Smooth muscle cell of bladder (primary cell): ENCODE measurements at places on chromosomes 16 and 17. TPM values are rescaled to one million over a fixed set of nuclear protein-coding genes. Genes with fewer than 3 reads are reported as not detected.

Gene RAB37
- 0.09 and 0.43 TPM in 2 replicates for total RNA-seq

Gene IGFBP4
- total RNA-seq = 450 and 539 TPM in 2 replicates

Gene HS3ST3B1
- total RNA-seq = 2.0 and 3.5 TPM in 2 replicates

Gene EPX
- not detected in 2 replicates for total RNA-seq

Gene C17orf113
- total RNA-seq = 0.09 and 0.14 TPM in 2 replicates

Gene CA7
- not detected in 2 replicates for total RNA-seq

Gene CACNG1
- not detected in 2 replicates for total RNA-seq

Gene IGSF6
- total RNA-seq = not detected in 2 replicates

Gene SEPTIN1
- total RNA-seq = not detected in 2 replicates

Gene SRCIN1
- total RNA-seq = not detected in 2 replicates

Gene RASD1
- total RNA-seq = 2.4 and 2.6 TPM in 2 replicates

Gene IRX5
- total RNA-seq = under 0.01 TPM in 2 replicates

Gene NACA2
- total RNA-seq = not detected in 2 replicates

Gene TNP2
- not detected in 2 replicates for total RNA-seq

Gene VAC14
- total RNA-seq = 13.7 and 21.4 TPM in 2 replicates

Gene TLCD1
- total RNA-seq = 4.3 and 7.5 TPM in 2 replicates

Gene DNAAF8
- 1.4 and 1.7 TPM in 2 replicates for total RNA-seq

Gene TBC1D3H
- not detected in 2 replicates for total RNA-seq

Gene KRT12
- total RNA-seq = not detected in 2 replicates

Gene TM4SF5
- not detected in 2 replicates for total RNA-seq

Gene MPO
- 0.09 TPM in 1 of 2 replicates, not detected in the other for total RNA-seq

Gene PRCD
- 7.8 and 11.1 TPM in 2 replicates for total RNA-seq

Gene SLC5A11
- under 0.01 TPM in 1 of 2 replicates, not detected in the other for total RNA-seq

Gene RECQL5
- total RNA-seq = 14.6 and 19.6 TPM in 2 replicates

Gene ABCC11
- under 0.01 TPM in 2 replicates for total RNA-seq

Gene DRC7
- 0.37 TPM in 1 of 2 replicates, not detected in the other for total RNA-seq

Gene SOX9
- total RNA-seq = 0.65 and 1.00 TPM in 2 replicates

Gene GPR139
- total RNA-seq = not detected in 2 replicates

Gene NBR1
- total RNA-seq = 110 and 112 TPM in 2 replicates

Gene GPR142
- not detected in 2 replicates for total RNA-seq

Gene ORAI3
- total RNA-seq = 42.8 and 51.3 TPM in 2 replicates

Gene C17orf67
- total RNA-seq = 0.71 and 0.74 TPM in 2 replicates

Gene CALB2
- total RNA-seq = 0.28 and 0.92 TPM in 2 replicates

Gene SGCA
- 0.18 TPM in 1 of 2 replicates, not detected in the other for total RNA-seq

Gene GUCY2D
- total RNA-seq = under 0.01 and 0.09 TPM in 2 replicates

Gene CCL17
- not detected in 2 replicates for total RNA-seq

Gene CNEP1R1
- 23.5 and 23.8 TPM in 2 replicates for total RNA-seq

Gene JPH3
- total RNA-seq = under 0.01 TPM in 1 of 2 replicates, not detected in the other
